KBM-7 (cell line): ENCODE measurements at places on chromosomes 1 and 21.

GRCh38 chr1:54171016-54171415 is 18.2 kb upstream of the CDCP2 start:
- no peak for DNase-seq

DNA sequence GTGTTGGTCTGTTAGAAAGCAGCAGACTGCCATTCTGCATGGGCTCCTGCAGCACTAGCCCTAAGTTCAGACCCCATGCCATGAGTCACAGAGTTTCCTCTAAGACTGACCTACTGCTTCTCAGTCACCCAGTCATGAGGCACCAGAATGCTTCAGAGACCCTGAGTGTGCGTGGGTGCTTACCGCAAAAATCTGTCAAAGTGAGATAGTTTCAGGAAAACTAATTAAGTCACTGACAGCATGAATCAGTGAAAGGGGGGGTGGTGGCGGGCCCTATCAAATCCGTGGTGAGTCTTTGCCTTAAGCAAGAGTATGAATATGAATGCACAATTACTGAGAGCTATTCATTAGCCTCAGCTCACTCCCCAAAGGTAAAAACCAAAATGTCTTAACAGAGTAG is 98.1 kb downstream of the KCTD3 start:
- DNase-seq: no peak

GRCh38 chr1:153238527-153238926 is 21.0 kb upstream of the LORICRIN start:
- DNase-seq: no peak

DNA sequence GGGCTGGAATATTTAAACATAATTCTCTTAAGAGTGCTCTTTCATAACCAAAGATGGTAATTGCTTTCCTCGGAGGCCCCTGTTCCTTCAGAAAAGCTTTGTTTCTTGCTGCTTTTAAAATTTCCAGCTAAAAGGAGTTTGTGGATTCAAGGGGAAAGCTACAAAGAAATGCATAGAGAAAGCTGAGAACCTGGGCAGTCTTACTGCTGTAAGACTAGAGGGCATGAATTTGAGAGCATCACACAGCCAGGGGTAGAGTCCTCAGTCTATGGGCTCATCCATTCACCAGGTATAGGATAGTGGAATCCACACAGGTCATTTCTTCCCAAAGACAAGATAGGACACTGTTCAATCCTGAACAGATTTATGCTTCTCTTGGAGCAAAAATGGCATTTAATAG is 186.3 kb upstream of the PLD5 start:
- DNase-seq: no peak

GRCh38 chr1:117702654-117703053 is 96.8 kb downstream of the TENT5C start:
- no peak for DNase-seq

DNA sequence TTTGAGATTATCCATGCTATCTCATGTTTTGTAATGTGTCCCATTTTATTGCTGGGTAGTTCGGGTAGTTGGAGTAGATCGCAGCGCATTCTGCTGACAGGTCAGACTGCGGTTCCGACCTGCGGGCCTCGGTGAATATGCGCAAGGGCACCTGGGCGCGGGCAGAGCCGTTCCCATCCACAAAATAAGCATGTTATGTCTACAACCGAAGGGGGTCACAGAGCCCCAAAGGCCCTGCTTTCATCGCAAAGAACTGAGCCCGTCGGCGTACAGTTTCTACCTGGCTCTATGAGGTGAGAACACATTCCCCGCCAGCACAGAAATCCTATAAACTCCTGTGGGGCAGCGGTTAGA is 88.4 kb downstream of the PRKAB2 start:
- DNase-seq: no peak
